ENCODE measurements at places on chromosomes 2 and 18.

- DNase-seq: no peak
These were observed 91.5 kb downstream of the MREG start for GRCh38 chr2:215921895-215922294.

GRCh38 chr2:73257425-73258125 is 23.5 kb downstream of the CCT7 start:
- no peak for DNase-seq

DNA sequence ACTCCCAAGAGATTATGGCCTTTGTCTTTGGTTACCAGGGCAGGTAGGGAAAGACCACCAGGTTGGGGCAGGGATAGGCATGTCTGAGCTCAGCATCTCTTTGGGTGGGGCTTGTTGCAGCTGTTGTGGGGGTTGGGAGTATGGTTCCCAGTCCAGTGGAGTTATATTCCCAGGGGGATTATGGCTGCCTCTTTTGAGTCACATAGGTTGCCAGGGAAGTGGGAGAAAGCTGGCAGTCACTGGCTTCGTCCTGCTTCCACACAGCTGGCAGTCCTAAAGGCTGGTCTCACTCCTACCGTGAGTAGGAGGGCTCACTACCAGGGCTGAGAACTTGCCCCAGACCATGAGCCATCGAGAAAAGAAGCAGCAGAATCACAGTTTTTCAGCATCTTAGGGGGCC is 79.1 kb downstream of the LYPD6 start:
- DNase-seq: no peak

- DNase-seq: no peak
These were observed 48.4 kb upstream of the YPEL5 start for GRCh38 chr2:30098266-30099005.

- no peak for DNase-seq
These were observed 144.8 kb downstream of the ZNF804A start for GRCh38 chr2:184743096-184743495.

Measured in GOT3 (cell line).